ENCODE measurements at places on chromosomes 3 and 15. TPM values are rescaled to one million over a fixed set of nuclear protein-coding genes. Genes with fewer than 3 reads are reported as not detected.

Gene ALDH1L1
- total RNA-seq = 15.0 TPM

Gene PODXL2
- 16.2 TPM for total RNA-seq

Gene FSIP1
- 12.1 TPM for total RNA-seq

Gene XIRP1
- total RNA-seq = not detected

Gene EIF4E3
- total RNA-seq = 40.6 TPM

Gene FES
- 18.6 TPM for total RNA-seq

Gene ZMAT3
- total RNA-seq = 9.5 TPM

Gene IDH2
- total RNA-seq = 84.8 TPM

Gene COL6A5
- 0.06 TPM for total RNA-seq

Gene CEMIP
- 1.4 TPM for total RNA-seq

Gene PLA2G4F
- 41.2 TPM for total RNA-seq

Gene CISH
- 21.4 TPM for total RNA-seq

Gene TRIM42
- not detected for total RNA-seq

Gene TMEM43
- total RNA-seq = 31.3 TPM

Gene PRR23A
- not detected for total RNA-seq

Gene HDGFL3
- 14.1 TPM for total RNA-seq

Gene SMCO1
- total RNA-seq = not detected

Gene A4GNT
- total RNA-seq = not detected

Gene RTP3
- not detected for total RNA-seq

Gene PIERCE2
- 5.4 TPM for total RNA-seq

Gene ACP3
- 6.9 TPM for total RNA-seq

Gene SLC12A1
- total RNA-seq = not detected

Gene PLSCR2
- total RNA-seq = 0.82 TPM

Gene CMTM8
- total RNA-seq = 8.4 TPM

Gene KIF15
- total RNA-seq = 1.6 TPM

Gene CLDN1
- 0.78 TPM for total RNA-seq

Gene CNOT10
- total RNA-seq = 27.8 TPM

Gene IQCF5
- total RNA-seq = not detected

Gene CLSTN2
- 0.90 TPM for total RNA-seq

Gene PCBP4
- 25.9 TPM for total RNA-seq

Gene KIF23
- total RNA-seq = 4.4 TPM

Gene TUSC7
- total RNA-seq = not detected

Gene RBM15B
- 35.0 TPM for total RNA-seq

Gene MKRN2OS
- total RNA-seq = 8.2 TPM

Gene GOLGA8K
- total RNA-seq = 1.2 TPM

Gene BNIP2
- 98.4 TPM for total RNA-seq

Gene PLS1
- 235 TPM for total RNA-seq

Gene TNIK
- 28.0 TPM for total RNA-seq

Gene CD86
- 5.1 TPM for total RNA-seq

Gene SPESP1
- 1.3 TPM for total RNA-seq

Gene LRRC2
- 1.8 TPM for total RNA-seq

Measured in mucosa of descending colon (tissue), 3 donors.